ENCODE measurements at places on chromosomes 2 and 18. TPM values are rescaled to one million over a fixed set of nuclear protein-coding genes. Genes with fewer than 3 reads are reported as not detected.

- DNase-seq: no peak
- peaks cover 14% of the 10 kb centered on the region for H3K27me3 ChIP-seq
- no peaks in the 10 kb centered on the region for H3K36me3 ChIP-seq
- peak overlapping the region; percentile 14 for H3K4me3 ChIP-seq
- H3K4me1 ChIP-seq: peaks cover 10% of the 10 kb centered on the region
Observed at GRCh38 chr18:45837283-45838070, 12.0 kb downstream of the SIGLEC15 start.

- DNase-seq: no peak
- H3K27ac ChIP-seq: no peak overlapping the region
- peaks cover 2% of the 10 kb centered on the region for H3K36me3 ChIP-seq
- no peak overlapping the region for H3K4me3 ChIP-seq
Observed at GRCh38 chr2:45884126-45884525, 232.7 kb downstream of the PRKCE start.

CAPN13 gene
- not detected for total RNA-seq

DNA sequence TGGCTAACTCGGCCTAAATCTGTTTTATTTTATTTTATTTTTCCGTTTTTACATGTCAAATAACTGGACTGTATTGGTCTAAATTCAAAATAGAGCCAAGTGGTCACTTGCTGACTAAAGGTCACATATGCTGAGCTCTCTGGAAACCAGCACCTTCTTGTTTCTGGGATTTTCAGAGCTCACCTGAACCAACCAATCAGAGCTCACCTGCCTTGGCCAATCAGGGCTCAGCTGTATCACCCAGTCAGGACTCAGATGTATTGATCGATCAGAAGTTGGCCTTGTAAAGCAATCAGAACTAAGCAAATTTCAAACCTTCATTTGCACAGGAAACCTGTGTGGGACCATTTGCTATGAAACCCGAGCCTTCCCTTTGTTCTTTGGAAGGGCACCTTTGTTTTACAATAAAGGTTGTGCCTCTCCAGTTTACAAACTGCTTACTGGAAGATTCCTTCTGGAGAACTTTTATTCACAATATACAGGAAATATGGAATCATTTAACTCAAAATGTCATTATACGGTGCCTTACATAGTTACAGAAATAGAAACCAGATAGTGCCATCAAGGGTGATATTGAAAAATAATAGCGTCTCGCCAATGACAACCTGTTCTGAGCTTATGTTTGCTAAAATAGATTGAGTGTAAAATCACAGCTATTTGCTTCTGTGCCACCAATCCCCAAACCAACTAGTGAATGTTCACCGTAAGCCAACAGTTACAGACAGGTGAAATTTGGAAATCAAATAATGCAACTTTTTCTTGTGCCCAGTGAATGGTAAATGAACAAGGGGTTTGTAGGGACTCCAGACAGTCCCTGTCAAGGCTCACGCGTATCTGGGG lies 17.3 kb upstream of the PSD4 start:
- H3K4me3 ChIP-seq: peak overlapping the region; percentile 60
- H3K4me1 ChIP-seq: peaks cover 15% of the 10 kb centered on the region
- H3K36me3 ChIP-seq: no peaks in the 10 kb centered on the region
- no peak overlapping the region for H3K27ac ChIP-seq
- no peak for DNase-seq
- peaks cover 28% of the 10 kb centered on the region for H3K27me3 ChIP-seq

DNA sequence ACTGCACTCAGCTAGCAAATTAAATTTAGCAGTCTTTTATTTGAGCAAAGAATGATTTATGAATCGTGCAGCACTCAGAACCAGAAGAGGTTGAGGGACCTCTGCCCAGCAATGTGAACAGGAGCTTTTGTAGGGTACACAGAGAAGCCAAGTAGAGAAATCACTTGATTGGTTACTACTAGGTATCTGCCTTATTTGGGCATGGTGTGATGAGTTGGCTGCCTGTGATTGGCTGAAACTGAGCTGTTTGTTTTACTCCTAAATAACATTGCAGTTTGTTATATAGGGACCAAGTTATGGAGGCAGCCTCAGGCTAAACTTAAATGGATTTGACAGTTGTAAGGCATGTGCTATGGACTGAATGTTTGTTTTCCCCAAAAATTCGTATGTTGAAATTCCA lies 122.5 kb downstream of the RDH14 start:
- H3K27me3 ChIP-seq: peaks cover 9% of the 10 kb centered on the region
- no peak for DNase-seq
- peaks cover 13% of the 10 kb centered on the region for H3K4me1 ChIP-seq
- no peak overlapping the region for H3K4me3 ChIP-seq
- H3K36me3 ChIP-seq: no peaks in the 10 kb centered on the region

TXNDC2 gene
- total RNA-seq: 0.11 TPM

DNA sequence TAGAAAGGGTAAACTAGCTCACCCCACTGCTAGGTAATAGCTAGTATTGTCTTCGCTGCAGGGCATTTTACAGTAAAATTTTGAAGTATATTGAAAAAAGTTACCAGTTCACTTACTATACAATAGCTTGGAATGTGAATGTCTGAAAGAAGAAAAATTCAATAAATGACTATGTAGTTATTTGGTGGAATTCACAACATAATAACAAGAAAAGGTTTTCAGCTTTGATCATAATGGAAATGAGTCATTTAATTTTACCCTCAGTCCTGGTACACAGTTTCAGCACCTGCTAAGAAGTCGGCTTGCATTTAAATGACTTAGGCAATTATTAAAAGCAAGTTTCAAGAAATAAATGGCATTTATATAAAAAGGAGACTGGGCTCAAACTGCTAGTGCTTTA lies 90.4 kb downstream of the NUP35 start:
- no peak for DNase-seq
- H3K27me3 ChIP-seq: no peaks in the 10 kb centered on the region
- H3K27ac ChIP-seq: no peak overlapping the region
- H3K4me1 ChIP-seq: no peaks in the 10 kb centered on the region
- peaks cover 4% of the 10 kb centered on the region for H3K36me3 ChIP-seq

DNA sequence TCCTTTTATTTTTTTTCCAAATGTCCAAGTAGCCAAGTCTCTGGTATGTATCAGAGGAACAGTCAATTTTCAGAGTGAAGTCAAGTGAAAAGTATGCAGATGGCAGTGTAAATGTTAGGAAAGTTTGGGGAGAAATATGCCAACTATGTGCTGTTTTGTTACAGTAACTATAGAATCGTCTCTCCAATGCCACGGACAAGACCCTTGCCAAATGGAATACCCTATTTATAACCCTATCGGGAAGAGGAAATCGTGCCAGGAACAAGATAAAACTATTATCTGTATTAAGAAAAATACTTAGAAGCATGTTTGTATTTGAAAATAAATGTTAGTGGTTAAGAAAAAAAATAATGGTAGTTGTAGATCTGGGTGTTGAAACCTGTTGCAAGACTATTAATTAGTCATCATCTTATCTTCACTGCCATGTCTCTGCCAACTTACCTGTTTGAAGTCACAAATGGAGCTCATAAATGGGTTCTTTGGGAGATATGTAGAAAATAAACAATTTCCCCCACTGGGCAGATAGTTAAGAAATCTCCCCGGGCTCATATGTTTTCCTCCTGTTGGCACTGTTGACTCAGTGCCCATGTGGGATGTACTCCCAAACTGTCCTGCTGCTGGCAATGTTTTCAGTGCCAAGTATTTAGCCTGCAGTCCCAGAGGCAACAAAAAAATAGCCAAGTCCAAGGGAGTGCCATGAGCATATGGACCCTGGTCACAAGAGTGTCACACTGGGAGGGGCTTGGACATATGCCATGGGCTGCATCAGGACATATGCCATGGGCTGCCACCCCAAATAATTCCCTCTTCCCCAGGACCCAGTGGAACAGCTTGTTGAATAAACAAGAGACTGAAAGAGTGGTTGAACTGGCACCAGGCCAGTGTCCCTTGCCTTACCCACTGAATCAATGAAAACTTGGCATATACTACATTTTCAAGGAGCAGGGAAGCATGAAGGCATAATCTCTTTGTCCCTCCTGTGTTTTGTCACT lies 366.9 kb downstream of the OSR1 start:
- peak overlapping the region; percentile 86 for H3K27ac ChIP-seq
- DNase-seq: peak; percentile 86
- H3K4me1 ChIP-seq: peaks cover 71% of the 10 kb centered on the region
- no peak overlapping the region for H3K4me3 ChIP-seq
- H3K36me3 ChIP-seq: no peaks in the 10 kb centered on the region
- no peaks in the 10 kb centered on the region for H3K27me3 ChIP-seq

DNA sequence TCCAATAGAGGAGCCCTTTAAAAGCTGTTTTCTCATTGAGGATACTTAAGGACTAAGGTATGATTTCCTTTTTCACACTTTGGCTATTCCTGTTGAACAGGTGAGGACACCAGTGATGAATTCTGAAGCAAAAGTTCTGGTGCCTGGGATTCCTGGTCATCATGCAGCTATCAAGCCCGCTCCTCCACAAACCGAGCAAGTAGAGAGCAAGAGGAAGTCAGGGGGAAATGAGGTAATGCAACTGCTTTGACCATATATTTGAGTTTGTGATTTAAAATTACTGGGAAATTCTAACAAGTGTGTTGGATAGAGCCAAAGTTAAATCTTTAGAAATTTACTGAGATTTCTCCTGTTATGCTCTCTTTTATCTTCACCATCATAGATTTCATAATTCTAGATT lies 33.0 kb downstream of the WDR43 start:
- H3K4me3 ChIP-seq: no peak overlapping the region
- DNase-seq: no peak

GRCh38 chr2:187312718-187313282 lies 135.3 kb downstream of the CALCRL start:
- peaks cover 3% of the 10 kb centered on the region for H3K27me3 ChIP-seq
- DNase-seq: no peak
- H3K4me1 ChIP-seq: no peaks in the 10 kb centered on the region
- no peaks in the 10 kb centered on the region for H3K36me3 ChIP-seq

- H3K4me3 ChIP-seq: peak overlapping the region; percentile 99
- H3K27ac ChIP-seq: peak overlapping the region; percentile 98
- H3K36me3 ChIP-seq: no peaks in the 10 kb centered on the region
- H3K27me3 ChIP-seq: no peaks in the 10 kb centered on the region
Observed at GRCh38 chr2:175167076-175167791, 769 bp downstream of the ATF2 start.

CRYBA2 gene
- not detected for total RNA-seq

DNA sequence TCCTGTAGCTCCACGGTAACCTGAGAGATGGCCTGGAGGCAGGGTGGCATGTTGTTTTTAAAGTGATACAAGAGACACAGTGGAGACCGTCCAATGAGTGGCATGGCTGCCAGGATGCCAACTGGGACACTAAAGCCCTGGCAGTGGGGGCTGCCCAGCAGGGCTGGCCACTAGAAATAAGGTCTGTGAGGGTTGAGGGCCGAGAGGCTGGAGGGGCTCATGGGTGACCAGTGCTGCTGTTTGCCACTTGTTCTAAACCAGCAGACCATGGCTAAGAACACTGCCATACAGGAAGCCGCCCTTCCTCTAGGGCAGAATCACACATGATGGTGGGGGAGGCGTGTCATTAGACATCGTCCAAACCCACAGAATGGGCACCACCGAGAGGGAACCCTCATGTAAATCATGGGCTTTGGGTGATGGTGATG lies 71.9 kb downstream of the ALPK2 start:
- no peak overlapping the region for H3K27ac ChIP-seq
- no peak overlapping the region for H3K4me3 ChIP-seq
- DNase-seq: no peak
- peaks cover 21% of the 10 kb centered on the region for H3K36me3 ChIP-seq
- no peaks in the 10 kb centered on the region for H3K27me3 ChIP-seq

GRCh38 chr2:37191253-37191652 lies 2.8 kb upstream of the SULT6B1 start:
- H3K4me1 ChIP-seq: peaks cover 10% of the 10 kb centered on the region
- peaks cover under 1% of the 10 kb centered on the region for H3K27me3 ChIP-seq
- no peak overlapping the region for H3K4me3 ChIP-seq
- H3K36me3 ChIP-seq: peaks cover under 1% of the 10 kb centered on the region
- DNase-seq: no peak
